Small intestine (tissue), 16 donors: ENCODE measurements at places on chromosomes 16 and 17.

DNA sequence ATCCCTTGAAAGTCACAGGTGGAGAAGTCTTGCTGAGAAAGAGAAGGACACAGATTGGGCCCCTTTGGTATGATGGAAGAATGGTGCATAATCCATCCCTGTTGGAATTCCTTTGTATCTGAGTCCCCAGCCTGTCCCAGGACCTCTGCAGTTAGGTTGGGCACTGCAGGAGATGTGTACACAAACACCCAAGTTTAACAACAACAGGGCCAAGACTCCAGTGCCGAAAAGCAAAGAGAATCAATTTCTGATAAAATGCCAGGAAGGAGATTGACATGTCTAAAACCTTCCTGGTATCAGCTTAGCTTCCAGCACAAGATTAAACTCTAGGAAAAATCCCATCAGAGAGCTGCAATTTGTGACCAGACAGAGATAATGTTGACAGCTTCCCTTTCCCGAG lies 32.9 kb downstream of the KATNIP start:
- no peak for DNase-seq
- H3K27ac ChIP-seq = no peak overlapping the region
- no peaks in the 10 kb centered on the region for H3K27me3 ChIP-seq
- no peak overlapping the region for H3K4me3 ChIP-seq
- H3K4me1 ChIP-seq = no peaks in the 10 kb centered on the region
- peaks cover 8% of the 10 kb centered on the region for H3K36me3 ChIP-seq

DNA sequence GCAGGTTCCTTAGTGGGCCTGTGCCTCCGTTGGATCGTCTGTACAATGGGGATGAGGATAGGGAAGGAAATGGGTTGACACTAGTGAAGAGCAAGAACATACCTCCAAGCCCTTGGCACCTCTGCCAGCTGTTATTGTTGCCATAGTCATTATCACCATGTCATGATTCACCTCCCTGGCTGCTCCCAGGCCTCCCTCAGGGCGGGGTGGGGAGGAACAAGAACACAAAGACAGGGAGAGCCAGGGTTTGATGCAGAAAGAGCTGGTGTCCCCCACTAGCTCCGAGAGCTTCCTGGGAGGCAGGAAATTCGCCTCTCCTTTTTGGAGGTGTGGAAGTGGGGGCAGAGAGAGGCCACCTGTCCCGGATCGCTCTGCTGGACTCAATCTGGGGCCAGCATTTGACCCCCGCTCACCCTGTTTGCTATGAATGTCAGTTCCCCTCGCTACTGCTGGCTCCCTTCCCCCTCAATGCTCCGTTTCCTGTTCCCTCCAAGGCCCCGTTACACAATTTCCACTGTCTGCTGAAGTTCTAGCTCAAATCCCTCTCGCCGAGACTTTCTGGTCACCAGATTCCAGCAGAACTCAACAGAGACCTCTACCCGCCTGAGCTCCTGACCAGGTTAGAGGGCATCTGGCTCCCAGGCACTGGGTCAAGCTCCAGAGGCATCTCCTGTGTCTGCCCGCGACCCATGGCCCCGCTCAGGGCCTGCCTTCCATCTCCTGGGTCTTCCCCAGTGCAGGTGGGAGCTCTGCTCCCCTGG lies 9.1 kb downstream of the TIMP2 start:
- peaks cover 38% of the 10 kb centered on the region for H3K36me3 ChIP-seq
- H3K27ac ChIP-seq = peak overlapping the region; percentile 28
- H3K4me3 ChIP-seq = no peak overlapping the region
- no peaks in the 10 kb centered on the region for H3K4me1 ChIP-seq
- peak; percentile 73 for DNase-seq
- no peaks in the 10 kb centered on the region for H3K27me3 ChIP-seq

DNA sequence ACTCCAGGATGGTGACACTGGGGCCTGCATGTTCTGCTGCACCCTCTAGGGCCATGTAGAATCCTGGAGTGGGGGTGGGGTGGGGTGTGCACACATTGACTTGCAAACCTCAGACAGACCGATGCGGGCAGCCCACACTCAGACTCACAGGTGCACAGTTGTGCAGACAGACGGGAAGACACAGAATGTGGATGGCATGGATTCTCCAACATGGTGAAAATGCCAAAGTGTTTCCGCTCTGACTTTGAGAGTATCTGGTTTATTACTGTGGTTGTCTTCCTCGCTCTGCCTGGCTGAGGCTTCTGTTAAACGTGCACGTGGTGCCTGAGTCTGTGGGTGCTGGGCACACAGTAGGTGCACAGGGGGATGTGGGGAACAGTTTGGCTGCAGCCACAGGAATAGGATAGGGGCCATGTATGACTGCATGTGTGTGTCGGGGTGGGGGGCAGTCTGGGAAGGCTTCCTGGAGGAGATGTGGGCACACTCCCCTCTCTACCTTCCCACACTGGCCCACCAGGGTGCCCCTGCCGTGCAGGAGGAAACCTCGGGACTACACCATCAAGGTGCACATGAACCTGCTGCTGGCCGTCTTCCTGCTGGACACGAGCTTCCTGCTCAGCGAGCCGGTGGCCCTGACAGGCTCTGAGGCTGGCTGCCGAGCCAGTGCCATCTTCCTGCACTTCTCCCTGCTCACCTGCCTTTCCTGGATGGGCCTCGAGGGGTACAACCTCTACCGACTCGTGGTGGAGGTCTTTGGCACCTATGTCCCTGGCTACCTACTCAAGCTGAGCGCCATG lies 9.0 kb upstream of the ADGRG3 start:
- no peak overlapping the region for H3K27ac ChIP-seq
- peaks cover 6% of the 10 kb centered on the region for H3K36me3 ChIP-seq
- no peak overlapping the region for H3K4me3 ChIP-seq
- H3K4me1 ChIP-seq = no peaks in the 10 kb centered on the region
- no peaks in the 10 kb centered on the region for H3K27me3 ChIP-seq

DNA sequence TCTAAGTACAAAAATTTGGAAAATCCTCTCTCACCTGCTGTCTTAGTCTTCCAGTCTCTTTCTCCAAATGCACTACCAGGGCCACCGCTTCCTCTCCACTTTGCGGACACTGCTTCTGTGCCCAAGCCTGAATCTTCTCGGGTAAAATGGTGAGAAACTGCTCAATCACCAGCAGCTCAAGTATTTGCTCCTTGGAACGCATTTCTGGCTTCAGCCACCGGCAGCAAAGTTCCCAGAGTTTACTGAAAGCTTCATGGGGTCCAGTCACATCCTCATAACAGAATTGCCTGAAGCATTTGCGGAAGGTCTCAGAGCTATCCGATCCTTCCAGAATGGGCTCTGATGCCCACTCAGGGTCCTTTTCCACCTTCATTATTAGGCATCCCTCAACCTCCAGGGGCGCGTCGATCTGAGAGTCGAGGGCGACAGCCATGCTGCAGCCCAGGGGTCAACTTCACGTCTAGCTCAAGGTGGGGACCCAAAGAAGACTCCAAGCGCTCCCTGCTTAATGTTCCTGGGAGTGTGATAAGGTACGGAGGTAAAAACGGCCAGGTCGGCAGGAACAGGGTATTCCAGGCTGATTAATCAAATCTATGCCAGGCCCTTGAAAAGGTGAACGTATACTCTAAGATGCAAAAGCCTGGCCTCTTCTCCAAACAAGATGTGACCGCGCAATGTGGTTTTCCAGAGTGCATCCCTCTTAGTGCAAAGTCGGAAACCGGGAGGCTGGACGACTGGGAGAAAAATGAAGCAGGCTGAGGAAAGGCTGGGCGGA lies 763 bp downstream of the ZKSCAN2 start:
- H3K27me3 ChIP-seq = no peaks in the 10 kb centered on the region
- H3K4me1 ChIP-seq = peaks cover 8% of the 10 kb centered on the region
- peaks cover 21% of the 10 kb centered on the region for H3K36me3 ChIP-seq
- no peak for DNase-seq
- H3K4me3 ChIP-seq = peak overlapping the region; percentile 64
- peak overlapping the region; percentile 99 for H3K27ac ChIP-seq

- H3K4me3 ChIP-seq = no peak overlapping the region
- no peak overlapping the region for H3K27ac ChIP-seq
- no peaks in the 10 kb centered on the region for H3K4me1 ChIP-seq
- DNase-seq = no peak
- H3K27me3 ChIP-seq = no peaks in the 10 kb centered on the region
- no peaks in the 10 kb centered on the region for H3K36me3 ChIP-seq
Measured at GRCh38 chr17:34249478-34249877, 5.6 kb upstream of the CCL2 start.

DNA sequence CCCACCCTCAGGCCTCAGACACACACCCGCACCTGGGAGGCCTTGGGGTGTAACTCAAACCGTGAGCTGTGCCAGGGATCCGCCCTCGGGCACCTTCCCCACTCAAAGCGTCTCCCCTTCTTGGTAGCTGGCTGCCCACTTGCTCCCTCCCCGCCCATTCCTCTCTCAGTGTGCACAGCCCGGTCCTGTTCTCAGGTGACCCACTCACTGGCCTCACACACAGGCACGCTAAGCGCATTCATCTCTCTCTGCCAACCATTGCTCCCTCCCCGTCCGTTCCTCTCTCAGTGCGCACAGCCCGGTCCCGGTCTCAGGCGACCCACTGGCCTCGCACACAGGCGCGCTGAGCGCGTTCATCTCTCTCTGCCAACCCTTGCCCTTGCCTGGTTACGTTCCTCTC lies 20.8 kb downstream of the WDR45B start:
- H3K27ac ChIP-seq = no peak overlapping the region
- H3K4me3 ChIP-seq = no peak overlapping the region
- DNase-seq = no peak

DNA sequence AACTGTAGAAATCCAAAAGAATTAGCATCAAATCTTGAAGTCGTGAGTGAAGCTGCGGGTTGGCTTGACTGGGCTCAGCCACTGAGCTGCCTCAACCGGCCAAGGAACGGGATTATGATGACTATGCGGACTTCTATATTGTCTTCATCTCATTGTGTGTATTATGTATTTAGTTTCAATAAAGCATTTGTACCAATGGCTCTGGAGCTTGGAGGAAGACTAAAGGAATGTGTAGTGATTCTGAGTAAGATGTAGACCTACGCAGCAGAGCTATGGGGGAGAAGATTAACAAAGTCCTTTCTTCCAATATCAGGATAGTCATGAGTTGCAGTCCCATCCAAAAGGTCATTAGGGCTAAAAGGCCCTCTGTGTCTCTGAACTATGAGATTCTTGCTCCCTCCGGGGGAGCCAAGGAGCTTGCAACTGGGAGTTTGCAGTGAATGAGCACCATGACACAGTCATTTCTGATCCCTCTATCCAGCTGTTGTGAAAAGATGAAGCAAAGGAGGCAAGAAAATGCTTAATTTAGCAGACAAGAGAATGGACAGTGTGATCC lies 8.3 kb downstream of the EME1 start:
- no peak for DNase-seq
- no peaks in the 10 kb centered on the region for H3K27me3 ChIP-seq
- no peak overlapping the region for H3K4me3 ChIP-seq

GRCh38 chr16:1153480-1154160 lies 714 bp downstream of the CACNA1H start:
- no peak overlapping the region for H3K4me3 ChIP-seq
- DNase-seq = peak; percentile 26
- H3K36me3 ChIP-seq = no peaks in the 10 kb centered on the region
- H3K27me3 ChIP-seq = peaks cover 2% of the 10 kb centered on the region
- no peaks in the 10 kb centered on the region for H3K4me1 ChIP-seq

GRCh38 chr17:79874329-79874981 lies 35.2 kb upstream of the CBX4 start:
- DNase-seq = peak; percentile 63
- no peaks in the 10 kb centered on the region for H3K36me3 ChIP-seq
- no peak overlapping the region for H3K27ac ChIP-seq
- no peak overlapping the region for H3K4me3 ChIP-seq
- H3K4me1 ChIP-seq = peaks cover 10% of the 10 kb centered on the region
- H3K27me3 ChIP-seq = no peaks in the 10 kb centered on the region

DNA sequence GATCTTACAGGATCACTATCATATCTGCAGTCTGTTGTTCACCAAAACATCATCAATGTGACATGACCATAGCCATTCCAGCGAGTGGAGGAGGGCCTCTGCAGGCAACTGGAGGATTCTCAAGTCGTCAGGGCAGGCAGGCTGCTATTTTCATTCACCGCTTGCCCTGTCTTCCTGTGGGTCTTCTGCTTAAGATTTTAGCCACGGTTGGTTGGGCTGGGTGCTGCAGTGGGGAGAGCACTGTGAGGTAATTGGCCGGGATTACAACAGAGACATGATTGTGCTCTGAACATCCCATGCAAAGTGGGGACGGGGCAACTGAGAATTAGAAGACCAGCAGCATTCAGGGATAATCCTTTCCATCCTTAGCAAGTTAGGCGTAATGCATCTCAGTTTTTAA lies 245.9 kb downstream of the CPPED1 start:
- no peaks in the 10 kb centered on the region for H3K27me3 ChIP-seq
- no peaks in the 10 kb centered on the region for H3K4me1 ChIP-seq
- H3K36me3 ChIP-seq = no peaks in the 10 kb centered on the region

- H3K27me3 ChIP-seq = peaks cover 5% of the 10 kb centered on the region
- no peak overlapping the region for H3K4me3 ChIP-seq
- DNase-seq = no peak
- H3K36me3 ChIP-seq = no peaks in the 10 kb centered on the region
- H3K4me1 ChIP-seq = no peaks in the 10 kb centered on the region
- H3K27ac ChIP-seq = no peak overlapping the region
Measured at GRCh38 chr17:50817838-50818237, 17.5 kb upstream of the WFIKKN2 start.

DNA sequence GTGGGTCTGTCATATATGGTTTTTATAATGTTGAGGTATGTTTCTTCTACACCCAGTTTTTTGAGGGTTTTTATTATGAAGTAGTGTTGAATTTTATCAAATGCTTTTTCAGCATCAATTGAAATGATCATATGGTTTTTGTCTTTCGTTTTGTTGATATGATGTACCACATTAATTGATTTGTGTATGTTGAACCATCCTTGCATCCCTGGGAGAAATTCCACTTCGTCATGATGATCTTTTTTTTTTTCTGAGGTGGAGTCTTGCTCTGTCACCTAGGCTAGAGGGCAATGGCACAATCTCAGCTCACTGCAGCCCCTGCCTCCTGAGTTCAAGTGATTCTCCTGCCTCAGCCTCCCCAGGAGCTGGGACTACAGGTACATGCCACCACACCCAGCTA lies 14.0 kb upstream of the TMEM219 start:
- H3K4me3 ChIP-seq = no peak overlapping the region
- no peaks in the 10 kb centered on the region for H3K4me1 ChIP-seq
- no peaks in the 10 kb centered on the region for H3K36me3 ChIP-seq
- no peak for DNase-seq

DNA sequence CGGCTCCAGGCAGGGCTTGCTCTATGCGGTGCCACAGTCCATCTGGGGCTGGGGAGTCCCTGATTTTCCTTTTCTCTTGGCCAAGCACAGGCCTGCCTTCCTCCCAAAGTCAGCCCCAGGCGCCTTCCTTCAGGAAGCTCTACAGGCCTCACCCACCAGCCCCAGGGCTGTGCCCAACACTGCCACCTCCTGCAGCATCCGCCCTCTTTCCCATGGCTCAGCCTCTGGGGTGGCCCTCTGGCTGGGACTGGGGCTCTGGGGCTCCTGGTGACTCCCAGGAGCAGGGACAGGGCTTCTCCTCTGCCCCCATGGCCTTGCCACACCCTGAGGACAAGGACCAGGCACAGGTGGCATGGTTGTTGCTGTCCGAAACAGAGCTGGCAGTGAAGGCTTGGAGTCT lies 817 bp downstream of the ITGB4 start:
- no peak for DNase-seq
- peak overlapping the region; percentile 89 for H3K4me3 ChIP-seq
- H3K36me3 ChIP-seq = peaks cover 6% of the 10 kb centered on the region
- peak overlapping the region; percentile 97 for H3K27ac ChIP-seq
- H3K4me1 ChIP-seq = no peaks in the 10 kb centered on the region

GRCh38 chr16:67628216-67628615 lies 16.7 kb upstream of the CARMIL2 start:
- no peaks in the 10 kb centered on the region for H3K4me1 ChIP-seq
- peaks cover 32% of the 10 kb centered on the region for H3K36me3 ChIP-seq
- H3K27ac ChIP-seq = no peak overlapping the region

GRCh38 chr16:23448392-23448791 lies 4.6 kb downstream of the COG7 start:
- no peak overlapping the region for H3K4me3 ChIP-seq
- no peak overlapping the region for H3K27ac ChIP-seq
- H3K36me3 ChIP-seq = peaks cover 16% of the 10 kb centered on the region
